ENCODE measurements at places on chromosomes 7 and 10. TPM values are rescaled to one million over a fixed set of nuclear protein-coding genes. Genes with fewer than 3 reads are reported as not detected.

DNA sequence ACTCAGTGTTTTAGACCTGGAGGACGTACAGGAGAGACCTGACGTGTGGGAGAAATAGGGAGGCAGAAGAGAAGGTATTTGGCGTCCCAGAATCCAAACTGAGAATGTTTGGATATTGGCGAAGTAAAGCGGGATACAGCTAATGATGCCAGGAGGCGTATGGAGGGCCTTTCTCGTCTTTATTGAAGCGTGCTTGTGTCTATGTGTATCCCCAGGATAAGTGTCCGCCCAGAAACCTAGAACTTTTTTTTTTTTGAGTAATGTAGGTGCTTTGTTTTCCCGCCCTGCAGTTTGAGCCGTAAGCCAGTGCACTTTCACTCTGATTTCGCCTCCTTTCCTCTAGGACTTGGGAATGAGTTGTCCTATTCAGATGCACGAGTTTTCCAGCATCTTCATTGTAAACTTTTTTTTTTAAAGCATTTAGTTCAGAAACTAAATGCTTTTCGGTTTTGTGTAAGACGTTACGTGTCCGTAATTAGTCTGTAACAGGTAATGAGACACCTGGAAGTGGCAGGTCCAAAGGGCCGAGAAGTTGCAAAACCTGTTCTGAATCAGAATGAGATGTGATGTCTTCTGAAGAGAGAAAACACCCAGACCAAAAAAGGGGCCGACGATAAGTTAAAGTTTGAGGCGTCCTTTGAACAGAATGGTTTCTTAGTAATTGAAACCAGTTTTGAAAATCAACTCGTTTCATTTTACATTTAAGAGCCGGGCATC lies 746 bp downstream of the ARL5B start:
- DNase-seq: no peak

DNA sequence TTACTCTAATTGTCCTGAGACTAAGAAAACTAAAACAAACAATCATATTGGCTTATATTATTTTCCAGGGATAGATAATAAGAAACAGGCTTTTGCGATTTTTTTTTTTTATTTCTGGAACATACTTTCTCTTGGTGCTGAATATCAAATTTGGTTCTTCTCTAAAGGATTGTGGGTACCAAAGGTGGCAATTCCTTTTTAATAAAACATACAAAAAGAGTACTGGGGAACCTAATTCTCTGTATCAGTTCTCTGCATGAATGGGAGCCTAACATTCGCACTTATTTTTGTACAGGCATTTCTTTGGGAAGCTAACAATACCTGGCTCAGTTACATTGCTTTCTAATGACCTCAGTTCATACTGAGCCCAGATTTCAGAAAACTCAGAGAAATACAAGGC lies 32.8 kb downstream of the LRRC18 start:
- DNase-seq: no peak

PRKCQ gene
- total RNA-seq: 70.0 TPM

- DNase-seq: no peak
These were observed 200.4 kb upstream of the NFE2L3 start for GRCh38 chr7:25951414-25952260.

TRIM8 gene
- 63.6 TPM for total RNA-seq

DNA sequence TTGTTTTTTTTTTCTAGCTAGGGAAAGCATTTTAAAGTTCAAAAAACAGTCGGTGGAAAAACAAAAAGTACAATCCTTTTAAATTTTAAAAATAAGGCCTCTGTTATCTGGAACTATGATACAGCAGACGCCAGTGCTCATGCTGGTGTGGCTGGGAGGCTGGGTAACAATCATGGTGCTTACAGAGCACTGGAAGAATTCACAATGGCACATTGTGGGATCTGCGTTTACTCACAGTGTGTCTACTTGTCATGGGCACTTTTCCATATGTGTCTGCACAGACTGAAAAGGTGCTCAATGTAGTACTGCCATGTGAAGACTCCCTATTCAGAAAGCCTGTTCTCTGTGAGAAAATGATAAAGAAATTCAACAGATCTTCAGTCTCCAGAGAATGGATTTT lies 278.2 kb upstream of the IMMP2L start:
- no peak for DNase-seq
